ENCODE measurements at places on chromosomes 7 and 10.

DNA sequence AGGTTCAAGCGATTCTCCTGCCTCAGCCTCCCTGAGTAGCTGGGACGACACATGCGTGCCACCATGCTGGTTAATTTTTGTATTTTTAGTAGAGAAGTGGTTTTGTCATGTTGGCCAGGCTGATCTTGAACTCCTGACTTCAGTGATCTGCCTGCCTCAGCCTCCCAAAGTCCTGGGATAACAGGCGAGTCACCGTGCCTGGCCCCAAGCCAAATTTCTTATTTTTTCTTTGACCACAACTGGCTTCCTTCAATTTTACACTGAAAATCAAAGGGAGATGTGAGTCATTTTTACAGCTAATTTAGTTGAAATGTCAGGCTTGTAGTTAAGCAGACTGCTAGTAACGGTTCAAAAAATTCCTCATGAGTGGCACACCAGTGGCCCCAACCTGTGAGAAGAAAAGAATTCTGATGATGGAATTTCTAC is 7.8 kb downstream of the RNF216 start:
- no peak for DNase-seq

GRCh38 chr10:98045785-98046389 is 15.5 kb upstream of the CRTAC1 start:
- peak; percentile 69 for DNase-seq

DNA sequence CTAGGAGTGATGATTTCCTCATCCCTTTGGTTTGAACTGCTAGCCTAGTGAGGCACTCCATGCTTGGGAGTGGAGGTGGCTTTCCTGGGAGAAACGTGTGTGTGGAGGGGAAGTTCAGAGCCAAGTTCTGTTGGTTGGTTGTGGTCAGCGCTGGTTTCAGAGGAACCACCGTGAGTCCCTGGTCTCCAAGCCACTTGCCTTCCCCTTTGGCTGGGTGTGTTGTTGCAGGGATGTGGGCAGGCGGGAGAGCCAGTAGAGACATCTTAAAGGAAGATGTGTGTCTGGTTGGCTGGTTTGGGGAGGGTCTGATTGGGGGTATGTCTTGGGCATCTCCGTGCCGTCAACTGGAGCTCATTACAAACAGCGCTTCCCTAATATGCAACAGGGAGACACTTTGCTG is 130.8 kb upstream of the TCF7L2 start:
- DNase-seq: no peak

DNA sequence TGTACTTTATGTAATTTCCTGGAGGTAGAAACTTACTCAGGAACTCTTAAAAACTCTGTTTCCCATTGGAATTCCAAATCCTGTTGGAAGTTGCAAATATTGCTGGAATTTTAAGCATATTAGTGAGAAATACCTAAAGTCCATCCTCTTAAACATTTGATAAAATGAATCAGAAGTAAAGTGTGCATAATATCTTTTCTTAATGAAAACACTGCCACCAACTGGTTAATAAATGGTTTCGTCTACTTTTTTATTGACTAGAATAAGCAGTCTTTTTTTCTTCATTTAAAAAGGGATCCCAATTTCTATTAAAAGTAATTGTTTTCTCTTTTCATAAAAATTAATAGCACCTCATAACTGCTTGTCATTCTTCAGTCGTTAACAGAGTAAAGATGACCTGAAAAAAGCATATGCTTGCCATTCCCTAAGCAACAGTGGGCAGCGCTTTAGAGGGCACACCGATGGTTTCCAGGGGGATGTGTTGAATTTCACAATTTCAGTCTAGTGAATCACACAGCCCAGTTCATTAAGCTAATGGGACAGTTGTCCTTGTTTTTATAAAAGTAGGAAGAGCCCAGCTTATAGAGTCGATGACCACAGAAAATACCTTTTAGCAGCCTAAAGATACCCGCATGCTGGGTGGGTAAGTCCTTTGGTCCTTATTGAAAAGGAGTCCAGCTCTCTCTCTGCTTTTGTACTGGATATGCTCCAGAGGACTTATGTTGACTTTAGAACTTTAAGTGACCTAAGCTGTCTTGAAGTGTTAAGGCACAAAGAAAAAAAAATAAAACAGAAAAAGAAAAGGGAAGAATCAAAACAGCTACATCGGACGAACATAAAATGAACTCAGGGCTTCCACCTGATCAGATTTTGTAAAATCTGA is 28.5 kb downstream of the NPS start:
- no peak for DNase-seq

- no peak for DNase-seq
These were observed 445.6 kb downstream of the GFRA1 start for GRCh38 chr10:115827231-115828009.

GRCh38 chr10:83935339-83935736 is 204.0 kb upstream of the GHITM start:
- no peak for DNase-seq

DNA sequence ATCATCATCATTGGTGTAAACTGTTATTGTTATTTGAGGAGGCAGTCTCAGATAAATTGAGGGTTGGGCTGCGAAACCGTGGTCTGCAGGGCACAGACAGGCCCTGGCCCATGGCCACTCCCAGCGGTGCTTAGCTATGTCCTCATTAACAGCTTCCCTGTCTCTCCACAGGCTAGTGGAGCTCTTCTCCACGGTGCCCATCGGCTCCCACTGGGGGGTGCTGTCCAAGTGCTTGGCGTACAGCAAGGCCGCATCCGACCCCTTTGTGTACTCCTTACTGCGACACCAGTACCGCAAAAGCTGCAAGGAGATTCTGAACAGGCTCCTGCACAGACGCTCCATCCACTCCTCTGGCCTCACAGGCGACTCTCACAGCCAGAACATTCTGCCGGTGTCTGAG is 21.6 kb downstream of the GPR26 start:
- DNase-seq: no peak

- DNase-seq: no peak
These were observed 16.0 kb downstream of the RNF32 start for GRCh38 chr7:156656598-156656997.

- no peak for DNase-seq
These were observed 39.0 kb downstream of the PPP1R3C start for GRCh38 chr10:91593834-91594233.

DNA sequence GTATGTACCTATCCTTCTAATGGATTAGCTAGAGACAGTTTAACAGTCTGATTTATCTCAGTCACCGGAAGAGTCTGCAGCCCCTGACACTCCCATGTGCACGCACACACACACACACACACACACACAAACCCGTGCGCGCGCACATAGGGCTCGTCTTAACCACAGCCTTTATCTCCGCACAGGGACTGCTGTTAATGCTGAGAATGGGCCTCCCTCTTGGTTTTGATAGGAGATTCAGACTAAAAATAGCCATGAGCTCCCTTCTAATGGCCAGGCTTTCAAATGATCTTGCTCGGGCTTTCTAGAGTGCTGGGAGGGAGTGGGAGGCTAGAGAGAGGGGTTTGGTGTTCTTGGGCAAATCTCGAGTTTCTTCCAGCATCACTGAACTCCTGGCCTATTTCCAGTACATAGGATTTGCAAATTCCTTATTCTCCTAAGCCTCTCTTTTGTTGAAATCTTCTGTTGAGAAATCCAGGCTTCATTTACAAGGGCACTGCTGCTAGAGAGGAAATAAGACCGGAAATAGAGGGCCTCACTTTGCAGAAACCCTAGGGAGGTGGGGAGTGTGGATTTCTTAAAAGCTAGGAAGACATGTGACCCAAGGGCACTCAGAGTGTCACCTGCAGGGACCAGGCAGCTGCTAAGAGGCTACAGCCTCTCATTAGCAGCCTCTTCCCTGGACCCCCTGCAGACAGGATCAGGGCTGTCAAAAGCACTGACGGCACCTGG is 2.4 kb downstream of the TMEM72 start:
- DNase-seq: no peak

DNA sequence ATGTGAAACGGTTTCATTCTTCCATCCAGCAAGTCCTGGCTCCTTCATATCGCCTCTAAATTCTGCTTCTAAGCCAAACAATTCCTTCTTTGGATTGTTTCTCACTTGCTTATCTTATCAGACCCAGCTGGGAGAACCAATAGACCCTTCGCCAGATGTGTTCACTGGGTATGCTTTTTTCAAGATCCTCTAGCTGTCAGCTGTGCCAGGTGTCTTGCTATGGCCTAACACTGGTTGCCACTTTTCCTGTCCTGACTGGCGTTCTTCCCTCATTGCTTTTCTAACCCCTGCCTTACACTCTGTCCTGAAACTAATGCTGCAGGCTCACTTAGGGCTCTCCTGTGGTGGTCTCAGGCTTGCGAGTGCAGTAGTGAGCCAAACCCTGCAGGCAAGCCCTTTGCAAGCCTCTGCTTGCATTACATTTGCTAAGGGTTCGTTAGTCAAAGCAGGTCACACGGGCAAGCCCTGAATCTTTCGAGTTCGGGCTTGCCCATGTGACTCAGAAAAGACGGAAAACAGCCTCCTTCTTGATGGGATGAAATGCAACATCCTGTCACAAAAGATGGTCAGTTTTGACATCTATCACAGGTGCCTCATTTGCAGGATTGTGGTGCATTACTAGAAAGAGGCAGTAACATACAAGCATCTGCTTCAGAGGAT is 92.8 kb downstream of the VWC2 start:
- DNase-seq: no peak
